ENCODE measurements at places on chromosomes 1 and 21.

DNA sequence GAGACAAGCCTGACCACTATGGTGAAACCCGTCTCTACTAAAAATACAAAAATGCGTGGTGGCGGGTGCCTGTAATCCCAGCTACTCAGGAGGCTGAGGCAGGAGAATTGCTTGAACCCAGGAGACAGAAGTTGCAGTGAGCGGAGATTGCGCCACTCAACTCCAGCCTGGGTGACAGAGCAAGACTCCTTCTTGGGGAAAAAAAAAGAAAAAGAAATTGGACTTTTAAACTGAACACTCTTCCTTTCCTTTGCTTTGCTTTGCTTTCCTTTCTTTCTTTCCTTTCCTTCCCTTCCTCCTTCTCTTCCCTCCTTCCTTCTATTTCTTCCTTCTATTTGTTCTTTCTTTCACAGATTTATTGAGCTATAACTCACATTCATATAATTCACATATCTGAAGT is 43.3 kb upstream of the PUM1 start:
- DNase-seq = no peak

GRCh38 chr1:5992814-5993555 is 760 bp upstream of the NPHP4 start:
- peak; percentile 44 for DNase-seq

DNA sequence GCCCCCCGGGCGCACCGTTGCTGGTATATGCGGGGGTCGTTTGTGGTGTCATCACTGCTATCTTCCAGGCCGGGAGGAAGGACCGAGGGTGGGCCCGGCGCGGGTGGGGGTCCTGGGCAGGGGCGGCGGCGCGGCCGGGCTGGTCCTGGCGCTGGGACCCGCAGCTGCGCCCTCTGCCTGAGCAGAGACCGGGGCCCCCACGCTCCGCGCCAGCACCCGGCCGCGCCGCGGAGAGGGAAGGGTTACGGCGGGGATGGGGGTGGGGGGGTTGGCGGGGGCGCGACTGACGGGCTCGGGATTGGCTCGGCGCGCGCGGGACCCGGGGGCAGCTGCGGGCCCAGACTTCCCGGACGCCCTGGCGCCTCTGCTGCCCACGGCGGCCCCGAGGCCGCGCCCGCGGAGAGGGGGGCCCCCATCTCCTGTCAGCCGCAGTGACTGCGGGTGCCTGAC is 13.8 kb upstream of the SAMD11 start:
- DNase-seq = no peak

GRCh38 chr1:7375329-7375728 is 395.8 kb upstream of the VAMP3 start:
- no peak for DNase-seq

Data from WERI-Rb-1 (cell line).